Activated naive CD8-positive, alpha-beta T cell treated with anti-CD3 and anti-CD28 coated beads, Interleukin-2, amount 50 U/mL, for 24 hours (primary cell): ENCODE measurements at places on chromosomes 7 and 10.

- no peak for DNase-seq
Observed at GRCh38 chr10:72879245-72879644, 14.3 kb upstream of the OIT3 start.

DNA sequence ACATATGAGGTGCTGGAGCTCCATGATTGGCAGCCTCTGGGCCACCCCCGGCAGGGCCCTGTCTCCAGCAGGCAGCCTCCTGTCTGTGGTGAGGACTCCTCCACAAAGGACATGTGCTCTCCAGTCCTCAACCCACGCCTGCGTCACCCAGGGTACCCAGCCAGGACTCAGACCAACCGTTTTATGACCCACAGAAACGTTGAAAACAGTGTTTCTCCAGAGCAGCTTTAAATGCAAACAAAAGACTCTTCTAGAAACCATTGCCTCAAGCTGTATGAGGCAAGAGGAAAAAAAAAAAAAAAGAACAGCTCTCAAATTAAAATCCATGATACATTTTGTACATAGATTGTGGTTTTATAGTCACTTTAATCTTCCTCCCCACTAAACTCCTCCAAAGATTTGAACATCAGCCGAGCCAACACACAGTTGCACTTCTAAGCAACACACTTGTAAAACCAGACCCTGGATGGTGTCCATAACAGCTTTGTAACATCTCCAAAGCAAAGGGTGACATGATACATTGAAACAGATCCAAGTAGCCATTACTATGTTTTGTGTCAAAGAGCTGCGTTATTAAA is 175.0 kb upstream of the LYZL2 start:
- DNase-seq = no peak

- no peak for DNase-seq
Observed at GRCh38 chr10:122701652-122702051, 2.0 kb upstream of the C10orf120 start.

DNA sequence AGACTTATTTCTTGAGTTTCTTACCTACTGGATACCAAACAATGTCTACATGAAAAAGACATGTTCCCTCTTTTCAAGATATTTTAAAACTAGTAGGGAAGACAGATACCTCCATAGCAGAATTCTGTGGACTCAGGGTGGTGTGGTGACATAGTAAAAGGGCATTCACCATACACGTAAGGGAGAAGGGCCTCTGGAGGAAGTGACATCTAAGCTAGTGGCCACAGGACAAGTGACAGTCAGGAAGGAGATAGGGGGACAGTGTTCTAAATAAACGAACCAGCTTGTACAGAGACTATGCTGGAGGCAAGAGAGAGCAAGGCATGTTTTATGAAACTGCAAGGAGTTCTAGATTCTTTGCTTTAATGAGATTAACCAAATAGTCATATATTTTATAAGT is 321.7 kb upstream of the LRGUK start:
- no peak for DNase-seq

- DNase-seq = no peak
Observed at GRCh38 chr10:89278034-89278535, 23.8 kb upstream of the IFIT2 start.

DNA sequence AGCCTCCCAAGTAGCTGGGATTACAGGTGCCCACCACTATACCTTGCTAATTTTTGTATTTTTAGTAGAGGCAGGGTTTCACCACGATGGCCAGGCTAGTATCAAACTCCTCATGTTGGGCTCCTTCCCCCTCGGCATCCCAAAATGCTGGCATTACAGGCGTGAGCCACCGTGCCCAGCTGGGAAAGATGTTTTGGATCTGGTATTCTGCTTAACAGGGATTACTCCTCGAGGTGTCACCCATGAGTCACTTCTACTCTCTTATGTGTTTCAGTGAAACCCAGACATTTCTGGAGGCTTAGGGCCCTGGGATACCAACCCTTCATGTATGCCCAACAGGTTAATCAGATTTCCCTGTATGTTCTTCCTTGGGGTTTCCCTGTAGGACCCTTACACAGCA is 11.8 kb upstream of the OPN4 start:
- no peak for DNase-seq

- DNase-seq = no peak
Observed at GRCh38 chr7:17095931-17096330, 202.5 kb upstream of the AHR start.

GRCh38 chr7:105218215-105218614 is 170.5 kb downstream of the SRPK2 start:
- no peak for DNase-seq

- no peak for DNase-seq
Observed at GRCh38 chr10:104472957-104473745, 119.5 kb downstream of the CFAP58 start.

DNA sequence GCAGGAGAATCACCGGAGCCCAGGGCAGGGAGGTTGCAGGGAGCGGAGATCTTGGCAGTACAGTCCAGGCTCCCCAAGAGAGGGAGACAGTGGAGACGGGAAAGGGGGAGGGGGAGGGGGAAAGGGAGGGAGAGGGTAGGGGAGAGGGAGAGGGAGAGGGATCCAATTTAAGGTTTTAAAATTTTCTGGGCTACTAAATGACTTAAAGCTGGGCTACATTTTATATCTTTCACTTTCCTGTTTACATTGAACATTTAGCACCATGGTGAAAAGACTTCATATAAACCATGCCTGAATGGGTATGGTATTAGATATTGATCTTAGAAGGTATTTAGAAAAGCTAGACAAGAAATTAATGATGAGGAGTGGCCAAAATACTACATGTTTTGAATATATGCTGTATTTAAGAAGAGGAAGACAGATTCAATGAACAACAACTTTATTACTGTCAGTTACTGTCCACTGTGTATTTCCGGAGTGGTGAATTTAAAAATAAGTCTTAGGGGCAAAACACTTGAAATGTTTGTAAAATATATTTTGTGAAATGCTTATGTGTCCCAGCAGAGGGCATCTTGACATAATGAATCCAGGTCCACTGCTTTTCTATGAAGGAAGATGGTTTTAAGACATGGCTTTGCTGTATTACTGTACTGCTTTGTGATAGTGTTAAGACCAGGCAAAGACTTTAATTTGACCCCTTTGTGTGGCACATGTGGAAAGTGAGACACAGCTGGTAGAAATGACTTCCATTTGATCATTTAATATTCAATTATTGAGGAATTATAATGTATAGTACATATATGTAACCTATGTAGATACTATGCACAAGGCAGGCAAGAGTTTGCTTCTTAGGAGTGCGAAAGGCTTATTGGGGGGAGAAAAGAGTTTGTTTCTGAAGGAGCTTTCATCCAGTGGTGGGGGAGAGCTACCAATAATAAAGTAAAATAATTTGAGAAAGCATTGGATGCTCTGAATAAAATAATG is 52.8 kb downstream of the NRF1 start:
- no peak for DNase-seq

GRCh38 chr10:121242741-121243608 is 355.3 kb downstream of the FGFR2 start:
- no peak for DNase-seq

- no peak for DNase-seq
Observed at GRCh38 chr7:159007996-159008389, 136.7 kb downstream of the VIPR2 start.

DNA sequence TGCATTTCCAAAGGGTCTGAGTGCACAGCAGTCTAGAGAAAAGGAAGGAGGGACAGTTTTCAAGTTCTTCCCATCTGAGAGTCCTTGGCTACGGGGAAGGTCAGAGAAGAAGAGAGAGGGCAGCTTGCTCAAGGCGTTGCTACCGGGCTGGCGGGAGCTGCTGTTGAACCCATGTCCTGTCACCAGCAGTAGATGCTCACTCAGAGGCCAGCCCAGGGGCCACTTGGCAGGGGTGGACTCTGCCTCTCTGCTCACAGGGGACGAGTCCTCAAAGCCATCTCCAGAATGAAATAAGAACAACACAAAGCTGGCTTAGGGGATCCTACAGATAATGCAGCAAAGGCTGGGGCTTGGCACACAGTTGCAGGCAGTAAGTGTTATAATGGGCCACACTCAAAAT is 231.5 kb downstream of the TNS3 start:
- no peak for DNase-seq

DNA sequence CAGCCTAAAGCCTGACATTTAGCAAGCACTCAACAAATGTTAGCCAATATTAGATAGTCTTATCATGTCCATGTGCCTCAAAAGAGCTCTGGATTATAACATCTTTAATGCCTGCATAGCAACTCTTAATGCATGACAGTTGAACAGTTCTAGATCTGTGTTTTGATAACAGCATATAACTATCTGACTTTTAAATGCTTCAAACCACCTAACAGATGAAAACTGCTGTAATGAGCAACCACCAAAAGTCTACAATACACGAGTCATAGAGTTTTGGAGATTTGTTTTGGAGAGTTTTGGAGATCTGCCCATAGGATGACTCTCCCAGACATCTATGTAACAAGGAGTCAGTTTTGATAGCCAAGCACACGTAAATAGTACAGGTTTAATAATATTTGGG is 227.3 kb downstream of the TWIST1 start:
- DNase-seq = no peak

DNA sequence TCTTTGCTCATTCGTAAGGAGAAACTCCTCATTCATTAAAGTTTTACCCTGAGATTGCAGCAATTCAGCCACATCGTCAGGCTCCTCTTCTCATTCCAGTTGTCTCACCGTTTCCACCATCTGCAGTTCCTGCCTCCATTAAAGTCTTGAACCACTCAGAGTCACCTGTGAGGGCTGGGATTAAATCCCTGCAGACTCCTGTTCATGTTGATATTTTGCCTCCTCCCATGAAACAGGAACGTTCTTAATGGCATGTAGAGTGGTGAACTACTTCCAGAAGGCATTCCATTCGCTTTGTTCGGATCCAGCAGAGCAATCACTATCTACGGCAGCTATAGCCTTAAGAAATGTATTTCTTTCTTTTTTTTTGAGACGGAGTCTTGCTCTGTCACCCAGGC is 96.5 kb upstream of the FAM20C start:
- no peak for DNase-seq

DNA sequence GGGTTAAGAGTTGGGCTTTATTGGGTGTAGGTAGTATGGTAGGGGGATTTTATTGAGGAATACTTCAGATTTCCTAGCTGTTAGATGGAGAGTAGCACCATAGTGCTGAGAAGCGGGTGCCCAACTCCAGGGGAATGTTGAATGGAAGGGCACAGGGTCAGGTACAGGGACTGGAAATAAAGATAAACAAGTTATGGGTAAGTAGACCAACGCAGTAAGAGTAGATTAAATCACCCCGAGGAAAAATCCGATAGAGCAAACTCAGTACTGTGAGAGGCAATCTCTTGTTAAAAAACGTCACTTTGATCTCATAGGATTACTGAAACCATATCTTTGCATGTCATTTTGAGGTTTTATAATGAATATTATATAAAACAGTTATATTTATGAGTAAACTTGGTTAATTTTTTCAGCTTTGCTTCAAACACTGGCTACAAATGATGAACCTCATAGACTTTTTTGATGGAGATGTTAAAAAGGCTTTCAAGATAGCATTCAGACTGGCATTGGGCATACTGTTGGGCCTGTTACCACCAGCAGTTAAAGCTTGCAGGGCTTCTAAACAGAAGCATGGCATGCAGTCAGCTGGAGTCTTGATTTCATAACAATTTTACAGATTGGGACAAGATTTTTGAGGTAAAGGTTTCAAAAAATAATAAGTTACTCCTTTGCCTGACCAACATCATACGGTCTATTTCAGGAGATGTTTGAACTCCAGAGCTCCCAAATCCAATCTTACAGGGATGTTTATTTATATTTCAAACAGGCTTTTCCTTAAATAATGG is 7.1 kb downstream of the AHR start:
- no peak for DNase-seq

DNA sequence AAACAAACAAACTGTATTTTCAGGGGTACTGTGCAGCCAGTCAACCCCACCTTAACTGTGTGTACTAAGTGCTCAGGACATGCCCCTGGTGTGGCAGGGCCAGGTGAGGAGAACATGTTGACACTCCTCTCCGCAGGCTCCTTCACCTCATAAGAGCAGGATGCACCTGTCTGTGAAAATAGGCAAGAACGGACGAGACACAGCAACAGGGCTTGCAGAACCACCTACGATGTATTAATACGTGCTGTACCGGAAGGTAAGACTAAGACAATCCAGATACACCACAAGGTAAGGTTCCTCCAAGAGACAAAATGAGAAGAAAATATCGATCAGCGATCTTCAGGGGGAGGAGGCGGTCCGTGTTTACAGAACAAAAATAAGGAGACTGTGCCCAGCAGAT is 65.8 kb upstream of the CAMK2B start:
- no peak for DNase-seq

- no peak for DNase-seq
Observed at GRCh38 chr7:157088136-157088535, 50.6 kb upstream of the UBE3C start.

DNA sequence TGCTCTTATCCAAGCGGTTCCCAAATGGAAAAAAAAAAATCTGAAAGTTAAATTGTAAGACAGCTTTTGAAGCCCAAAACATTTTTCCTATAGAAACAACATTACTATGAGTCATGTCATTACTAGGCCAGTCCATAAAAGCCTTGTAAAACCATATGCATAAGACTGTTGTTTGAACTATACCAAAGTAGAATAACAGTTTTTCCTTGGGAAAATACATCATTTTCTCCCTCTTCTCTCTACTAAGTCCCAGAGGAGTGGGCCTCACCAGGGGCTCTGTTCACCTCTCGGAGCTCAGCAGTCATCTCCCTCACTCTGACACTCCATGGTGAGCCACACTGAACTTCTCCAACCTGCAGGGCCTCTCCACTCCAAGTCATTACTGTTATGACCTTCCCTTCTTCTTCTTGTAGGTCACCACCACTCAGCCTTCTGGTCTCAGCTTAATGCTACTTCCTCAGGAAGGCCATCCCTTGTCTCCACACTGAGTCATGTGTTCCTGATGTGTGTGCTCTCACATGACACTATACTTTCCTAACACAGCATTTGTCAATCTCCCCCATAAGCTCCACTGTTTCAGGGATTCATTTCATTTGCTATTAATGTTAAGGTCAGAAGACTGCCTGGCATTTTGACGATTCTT is 32.5 kb downstream of the ZNF438 start:
- DNase-seq = peak; percentile 12

GRCh38 chr7:88969167-88969566 is 173.6 kb upstream of the TEX47 start:
- no peak for DNase-seq

DNA sequence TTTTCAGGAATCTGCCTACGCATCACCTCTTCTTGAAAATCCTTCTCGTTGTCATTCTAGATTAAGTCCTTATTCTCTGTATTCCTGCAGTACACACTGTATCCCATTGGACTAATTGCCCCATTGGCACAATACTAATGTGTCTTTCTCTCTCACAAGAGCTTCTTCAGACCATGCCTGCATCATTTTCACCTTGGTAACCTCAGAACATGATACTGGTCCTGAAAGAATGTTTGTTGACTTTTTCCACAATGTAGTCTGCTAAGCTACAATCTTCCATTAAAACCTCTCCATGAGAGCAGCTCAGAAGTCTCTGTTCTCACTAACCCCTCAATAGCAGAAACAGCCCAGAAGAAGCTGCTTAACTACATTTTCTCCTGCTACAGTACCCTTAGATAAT is 270.7 kb downstream of the PCDH15 start:
- DNase-seq = no peak

GRCh38 chr10:64537928-64538327 is 1016.7 kb downstream of the REEP3 start:
- no peak for DNase-seq

GRCh38 chr7:123537026-123537642 is 2.7 kb upstream of the IQUB start:
- DNase-seq = no peak
